ENCODE measurements at places on chromosomes 2 and 18.

DNA sequence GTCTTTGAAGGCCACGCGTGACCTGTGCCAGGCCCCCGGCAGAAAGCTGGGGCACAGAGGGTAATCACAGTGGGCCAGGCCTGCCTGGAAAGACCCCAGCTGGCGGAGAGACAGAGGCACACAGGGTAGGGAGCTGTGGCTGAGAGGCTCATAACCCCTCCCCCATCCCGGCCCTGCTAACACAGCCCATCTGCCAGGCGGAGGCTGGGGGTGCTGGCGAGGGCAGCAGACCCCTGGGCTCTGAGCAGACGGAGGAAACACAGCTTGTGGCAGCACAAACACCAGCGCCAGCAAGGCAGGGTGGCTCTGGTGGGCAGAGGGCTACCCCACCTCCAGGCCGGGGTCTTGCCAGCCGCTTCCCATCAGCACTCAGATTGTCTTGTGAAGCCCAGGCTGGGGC is 19.0 kb downstream of the HS6ST1 start:
- no peak for DNase-seq

GRCh38 chr18:36610258-36610657 is 218.5 kb downstream of the TPGS2 start:
- DNase-seq = no peak

GRCh38 chr2:40680547-40680946 is 228.7 kb upstream of the SLC8A1 start:
- DNase-seq = no peak

DNA sequence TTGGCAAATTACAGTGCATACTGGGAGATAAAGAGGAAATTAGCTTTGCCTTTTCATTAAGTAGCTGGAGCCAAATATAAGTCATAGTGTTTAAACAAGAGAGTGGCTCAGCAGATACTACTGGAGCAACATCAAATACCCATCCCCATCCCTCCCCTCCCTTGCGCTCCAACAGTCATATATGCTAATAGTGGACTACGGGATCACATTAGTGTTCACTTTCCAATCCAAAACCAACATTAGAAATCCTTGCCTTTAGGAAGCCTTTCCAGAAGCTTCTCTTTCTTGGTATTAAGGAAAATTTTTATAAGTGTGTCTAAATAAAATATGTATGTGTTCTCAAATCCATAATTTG is 1669.3 kb downstream of the SUCLG1 start:
- no peak for DNase-seq

GRCh38 chr2:6773007-6773693 is 92.6 kb downstream of the CMPK2 start:
- peak; percentile 60 for DNase-seq

GRCh38 chr2:233290051-233290845 is 17.4 kb upstream of the SAG start:
- no peak for DNase-seq

GRCh38 chr2:151766437-151767153 is 32.3 kb upstream of the NEB start:
- peak; percentile 77 for DNase-seq

GRCh38 chr2:85847051-85847588 is 41.7 kb downstream of the ST3GAL5 start:
- DNase-seq = no peak

- peak; percentile 22 for DNase-seq
These were observed 172.8 kb downstream of the RDH14 start for GRCh38 chr2:18387441-18388206.

- no peak for DNase-seq
These were observed 1144.1 kb downstream of the CNTNAP5 start for GRCh38 chr2:125169022-125169763.

DNA sequence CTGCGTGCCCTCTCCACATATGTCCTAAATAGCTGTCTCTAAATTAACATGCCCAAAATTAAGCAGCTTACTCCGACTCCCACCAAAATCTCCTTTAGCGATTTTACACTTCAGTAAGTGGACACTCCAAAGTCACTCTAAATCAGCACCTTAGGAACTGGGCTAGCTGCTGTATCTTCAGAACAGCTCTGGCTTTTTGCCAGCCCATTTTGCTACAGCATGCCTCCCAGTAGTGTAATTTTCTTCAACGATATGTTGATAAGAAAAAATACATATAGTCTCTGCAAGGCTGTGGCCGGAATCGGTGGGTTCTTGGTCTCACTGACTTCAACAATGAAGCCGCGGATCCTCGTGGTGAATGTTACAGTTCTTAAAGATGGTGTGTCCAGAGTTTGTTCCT is 291.8 kb upstream of the RGPD4 start:
- no peak for DNase-seq

GRCh38 chr18:73923866-73924265 is 223.8 kb downstream of the FBXO15 start:
- no peak for DNase-seq

DNA sequence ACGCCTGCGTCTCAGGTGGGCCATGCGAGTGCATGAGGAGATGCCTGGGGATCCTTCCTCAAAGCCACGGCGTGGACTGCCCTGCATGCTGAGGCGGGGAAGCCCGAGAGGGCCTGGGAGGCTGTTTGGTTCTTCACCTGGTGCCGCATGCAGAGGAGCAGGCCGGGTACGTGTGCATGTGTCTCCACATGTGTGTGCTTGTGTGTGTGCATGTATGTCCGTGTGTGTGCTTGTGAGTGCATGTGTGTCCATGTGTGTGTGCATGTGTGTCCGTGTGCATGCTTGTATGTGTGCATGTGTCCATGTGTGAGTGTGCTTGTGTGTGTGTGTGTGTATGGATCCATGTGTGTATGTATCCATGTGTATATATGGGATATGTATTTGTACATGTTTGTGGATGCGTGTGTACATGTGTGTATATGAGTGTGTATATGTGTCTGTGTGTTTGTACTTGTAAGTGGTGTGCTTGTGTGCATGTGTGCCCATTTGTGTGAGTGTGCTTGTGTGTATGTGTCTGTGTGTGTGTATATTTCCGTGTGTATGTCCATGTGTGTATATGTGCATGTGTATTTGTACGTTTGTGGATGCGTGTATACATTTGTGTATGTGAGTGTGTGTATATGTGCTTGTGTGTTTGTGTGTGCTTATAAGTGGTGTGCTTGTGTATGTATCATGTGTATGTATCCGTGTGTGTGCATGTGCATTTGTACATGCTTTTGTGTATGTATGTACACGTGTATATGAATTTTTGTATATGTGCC is 79.0 kb downstream of the PTGR3 start:
- DNase-seq = no peak

DNA sequence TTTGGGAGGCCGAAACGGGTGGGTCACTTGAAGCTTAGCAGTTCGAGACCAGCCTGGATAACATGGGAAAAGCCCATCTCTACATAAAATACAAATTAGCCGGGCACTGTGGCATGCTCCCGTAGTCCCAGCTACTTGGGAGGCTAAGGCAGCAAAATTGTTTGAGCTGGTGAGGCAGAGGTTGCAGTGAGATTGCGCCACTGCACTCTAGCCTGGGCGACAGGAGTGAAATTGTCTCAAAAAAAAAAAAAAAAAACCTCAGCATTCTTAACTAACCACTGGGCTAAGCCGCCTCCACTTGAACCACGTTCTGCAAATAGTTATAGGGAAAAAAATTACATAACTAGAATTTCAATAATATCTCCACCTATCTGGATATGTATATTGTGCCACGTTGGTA is 2.3 kb downstream of the FOXI3 start:
- no peak for DNase-seq

GRCh38 chr2:140567734-140568133 is 1563.1 kb downstream of the LRP1B start:
- DNase-seq = no peak

GRCh38 chr2:71478806-71479205 is 25.4 kb downstream of the DYSF start:
- DNase-seq = no peak

DNA sequence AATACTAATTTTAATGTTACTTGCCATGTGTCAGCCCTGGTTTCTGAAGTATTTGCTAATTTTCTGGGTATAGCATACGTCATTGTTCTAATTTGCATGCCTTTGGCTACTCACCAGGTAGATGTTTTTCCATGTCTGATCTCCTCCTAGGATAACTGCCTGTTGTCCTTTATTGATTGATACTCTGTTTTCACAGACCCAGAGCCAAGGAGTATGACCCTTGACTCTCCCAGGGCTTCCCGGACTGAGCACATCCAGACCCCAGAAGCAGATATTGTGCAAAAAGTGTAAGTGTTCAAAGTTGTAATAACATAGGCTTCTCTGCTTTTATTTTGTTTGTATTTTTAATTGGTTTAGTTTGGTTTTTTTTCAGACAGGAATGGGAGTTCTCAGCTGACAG is 53.8 kb downstream of the SUMO1 start:
- no peak for DNase-seq

GRCh38 chr2:239467956-239468490 is 67.2 kb upstream of the HDAC4 start:
- DNase-seq = no peak

GRCh38 chr18:79453816-79454735 is 58.3 kb downstream of the NFATC1 start:
- no peak for DNase-seq

- DNase-seq = no peak
These were observed 24.5 kb downstream of the ZEB2 start for GRCh38 chr2:144495227-144496091.

DNA sequence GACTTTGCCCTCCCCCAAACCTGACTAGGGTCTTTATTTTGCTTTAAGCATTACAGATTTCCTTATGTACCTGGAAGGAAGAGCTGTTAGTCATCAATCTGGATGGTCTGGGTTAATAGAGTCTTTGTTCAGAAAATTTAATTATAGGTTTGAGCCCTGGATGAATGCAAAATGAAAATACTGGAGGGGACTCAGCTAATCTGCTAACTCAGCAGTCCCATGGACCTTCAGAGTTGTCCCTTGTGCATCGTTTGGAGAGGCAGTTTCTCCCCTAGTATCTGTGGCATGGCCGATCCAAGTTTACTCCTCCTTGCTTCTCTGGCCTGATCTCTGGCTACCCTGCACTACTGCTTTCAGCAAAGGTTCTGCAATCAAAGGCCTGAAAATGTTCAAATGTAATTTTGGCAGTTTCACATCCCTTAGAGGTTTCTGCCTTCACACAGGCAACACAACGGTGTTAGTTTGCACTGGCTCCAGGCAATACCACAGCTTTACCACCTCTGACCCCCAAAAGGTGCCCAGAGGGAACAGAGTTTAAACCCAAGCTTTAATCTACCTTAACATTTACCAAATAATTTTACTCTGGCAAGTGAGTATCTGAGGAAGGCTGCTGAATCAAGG is 134.3 kb downstream of the THADA start:
- DNase-seq = peak; percentile 1

- DNase-seq = no peak
These were observed 7.0 kb upstream of the NXPH2 start for GRCh38 chr2:138787053-138787666.

- no peak for DNase-seq
These were observed 154.7 kb downstream of the SOX11 start for GRCh38 chr2:5846881-5847280.

DNA sequence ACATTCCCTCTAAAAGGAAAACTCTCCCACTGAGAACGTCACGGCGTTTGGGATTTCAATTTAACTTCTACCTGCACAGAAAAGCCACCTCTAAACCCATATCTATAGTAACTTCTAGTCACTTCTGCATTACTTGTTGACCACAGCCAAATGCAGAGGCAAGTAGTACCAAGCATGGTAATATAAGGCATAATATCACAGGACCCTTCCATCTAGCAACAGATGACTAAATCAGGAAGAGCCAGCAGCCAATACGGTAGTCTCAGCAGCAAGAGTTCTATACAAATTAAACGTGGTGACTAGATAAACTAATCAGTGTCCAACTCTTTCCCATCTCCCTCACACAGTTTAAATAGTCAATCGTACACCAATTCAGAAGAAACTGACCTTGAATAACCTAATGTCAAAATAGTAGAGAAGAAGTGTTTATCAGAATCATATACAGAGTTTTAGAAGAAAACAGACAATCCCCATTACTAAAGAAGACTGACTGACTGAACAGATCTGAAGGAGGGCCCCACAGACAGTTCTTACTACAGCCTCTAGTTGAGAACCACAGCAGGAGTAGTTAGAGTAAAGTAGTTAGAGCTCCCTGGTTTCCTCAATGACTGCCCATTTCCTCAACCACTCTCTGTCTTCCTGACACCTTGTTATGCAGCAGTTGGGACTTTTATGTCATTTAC is 30.0 kb downstream of the MEMO1 start:
- no peak for DNase-seq

GRCh38 chr2:237558961-237559641 is 7.3 kb upstream of the PRLH start:
- DNase-seq = no peak

DNA sequence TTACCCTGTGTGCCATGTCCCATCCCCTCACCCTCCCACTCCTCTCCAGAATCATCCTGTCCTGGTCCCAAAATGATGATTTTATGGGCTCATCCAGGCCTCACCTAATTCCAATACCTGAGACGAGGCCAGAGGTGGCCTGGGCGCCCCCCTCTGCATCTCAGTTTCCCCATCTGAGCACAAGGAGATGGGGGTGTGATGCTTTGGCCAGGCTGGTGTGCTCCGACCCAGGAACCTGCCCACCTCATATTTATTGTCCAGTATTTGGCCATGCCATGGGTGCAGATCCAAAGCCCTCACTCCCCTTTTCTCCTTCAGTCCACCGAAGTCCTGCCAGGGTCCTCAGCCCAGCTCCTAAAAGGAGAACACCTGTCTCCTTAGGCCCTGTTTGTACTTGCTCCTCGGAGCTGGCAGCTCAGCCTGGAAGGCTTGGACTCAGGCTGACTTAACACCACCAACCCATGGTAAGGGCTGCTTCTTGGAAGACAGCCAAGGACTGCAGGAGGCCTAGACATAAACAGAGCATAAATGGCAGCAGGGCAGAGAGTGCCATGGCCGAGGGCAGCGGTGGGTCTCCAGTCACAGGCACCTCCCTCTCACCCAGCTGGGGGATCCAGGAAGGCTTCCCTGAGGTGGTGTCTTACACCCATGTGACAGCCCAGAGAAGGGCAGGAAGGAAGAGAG is 3.6 kb downstream of the TEX51 start:
- no peak for DNase-seq

DNA sequence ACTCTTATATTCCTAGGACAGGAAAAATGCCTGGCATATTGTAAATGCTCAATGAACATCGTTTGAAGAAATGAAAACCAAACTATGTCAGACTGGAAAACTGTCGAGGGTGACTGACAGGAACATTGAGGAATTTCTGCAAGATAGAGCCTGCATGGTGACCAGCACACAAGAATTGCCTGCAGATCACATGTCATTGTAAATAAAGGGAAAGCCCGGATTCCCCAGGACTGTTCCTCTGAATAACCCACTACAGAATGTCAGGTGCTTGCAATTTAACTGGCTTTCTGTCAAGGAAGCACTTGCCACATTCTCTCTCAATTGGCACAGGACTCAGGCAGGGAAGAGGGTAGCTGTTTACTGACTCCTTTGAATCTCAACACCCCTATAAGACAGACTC is 129.0 kb upstream of the REG3G start:
- no peak for DNase-seq

GRCh38 chr18:56982766-56983165 is 164.1 kb upstream of the BOD1L2 start:
- no peak for DNase-seq

DNA sequence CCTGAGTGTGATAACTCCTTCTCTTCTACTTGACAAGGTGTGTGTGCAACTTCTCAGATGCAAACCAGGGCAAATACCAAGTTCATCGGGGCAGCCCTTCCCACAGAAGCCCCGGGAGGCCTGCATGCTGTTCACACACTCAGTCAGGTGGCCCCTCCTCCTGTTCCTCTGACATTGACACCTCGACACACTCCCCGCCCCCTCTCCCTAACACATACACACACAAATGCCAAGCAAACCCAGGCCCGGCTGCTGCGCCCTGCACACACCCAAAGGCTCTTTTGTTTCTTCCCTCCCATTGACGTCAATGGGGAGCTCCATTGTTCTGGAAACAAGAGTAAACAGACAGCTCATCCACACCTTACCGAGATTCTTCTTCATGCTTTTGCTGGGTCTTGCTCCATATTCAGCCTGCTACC is 1.7 kb upstream of the PER2 start:
- no peak for DNase-seq

Measured in stimulated activated naive B cell treated with anti-CD40 and anti-IgM and Interleukin-4, amounts not matched to agents 10 μg/mL and 1 μg/mL and 100 μg/mL, for 72 hours (primary cell).